ENCODE measurements at places on chromosomes 11 and 22. TPM values are rescaled to one million over a fixed set of nuclear protein-coding genes. Genes with fewer than 3 reads are reported as not detected.

DNA sequence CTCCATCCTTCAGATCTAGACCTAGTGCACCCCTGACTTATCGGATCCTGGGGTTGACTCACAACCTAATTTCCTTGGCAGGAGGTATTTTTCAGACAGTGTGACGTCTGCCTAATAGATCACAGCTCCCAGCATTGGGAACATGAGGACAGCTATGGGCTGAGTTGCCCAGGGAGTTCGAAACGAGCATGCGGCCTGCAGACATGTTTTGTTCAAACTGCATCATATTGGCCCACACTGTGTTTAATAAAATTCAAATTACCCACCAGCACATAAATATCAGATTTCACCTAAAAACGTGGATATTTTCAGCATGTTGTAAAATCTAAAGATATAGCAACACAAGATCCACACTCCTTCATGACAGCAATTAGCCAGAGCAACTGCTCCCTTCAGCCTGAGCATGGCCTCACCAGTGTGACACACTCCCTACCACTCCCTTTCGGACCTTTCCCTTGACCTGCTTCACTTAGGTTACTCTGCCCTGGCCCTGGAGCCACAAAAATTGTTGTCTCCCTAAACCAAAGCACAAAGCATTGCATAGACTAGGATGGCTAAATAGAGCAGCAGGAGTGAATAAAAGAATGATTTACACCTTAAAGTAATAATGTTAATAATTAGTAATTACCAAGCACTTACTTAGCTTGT lies 53.6 kb upstream of the USP47 start:
- DNase-seq = no peak

DNA sequence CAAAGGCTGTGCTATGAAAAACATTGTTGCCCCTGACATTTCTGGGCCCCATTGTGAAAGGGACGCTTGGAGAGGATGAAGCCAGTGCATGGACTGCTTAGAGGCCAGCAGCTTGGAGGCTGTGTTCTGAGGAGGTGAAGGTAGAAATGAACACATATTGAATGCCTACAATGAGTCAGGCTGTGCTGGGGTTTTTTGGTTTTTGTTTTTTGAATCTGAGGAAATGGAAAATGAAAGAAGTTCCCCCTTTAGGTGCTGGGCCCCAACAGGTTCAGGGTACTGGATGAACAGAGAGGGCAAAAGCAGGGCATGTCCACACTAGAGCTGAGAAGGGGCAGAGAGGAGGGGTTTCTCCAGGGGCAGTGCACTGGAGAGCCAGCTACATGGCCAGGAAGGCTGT lies 166.1 kb upstream of the API5 start:
- no peak for DNase-seq

TTC36 gene
- polyA plus RNA-seq = 1.6 TPM

DNA sequence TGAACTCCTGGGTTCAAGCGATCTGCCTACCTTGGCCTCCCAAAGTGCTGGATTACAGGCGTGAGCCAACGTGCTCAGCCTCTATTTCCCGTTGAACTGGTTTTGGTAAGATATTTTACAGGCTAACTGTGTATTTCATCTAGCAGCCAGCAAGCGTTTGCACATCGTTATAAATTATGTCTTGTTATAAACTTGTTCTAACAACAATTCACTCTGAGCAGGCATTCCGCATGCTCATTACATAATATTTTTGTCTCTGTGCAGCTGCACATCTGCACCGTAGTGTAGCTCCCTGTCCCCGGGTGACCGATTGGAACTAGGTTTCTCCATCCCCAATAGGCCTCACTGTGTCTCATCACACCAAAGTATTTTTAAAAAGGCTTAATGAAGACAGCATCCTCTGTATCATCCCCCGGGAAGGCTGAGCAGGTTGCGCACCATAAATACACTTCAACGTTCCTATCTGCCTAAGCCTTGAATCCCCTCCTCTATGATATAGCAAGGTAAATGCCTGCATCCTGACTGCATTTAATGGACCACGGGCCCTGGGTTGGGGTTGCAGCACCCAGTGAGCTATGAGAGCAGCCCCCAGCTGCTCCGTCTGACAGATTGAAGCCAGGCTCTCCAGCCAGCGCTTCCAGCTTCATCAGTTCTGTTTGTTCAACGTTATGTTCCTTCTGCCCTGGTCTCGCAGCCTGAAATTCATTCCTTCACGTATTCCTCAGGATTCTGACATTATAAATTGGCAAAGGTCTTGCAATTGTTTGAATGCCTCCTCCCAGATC lies 47.7 kb downstream of the TST start:
- no peak for DNase-seq

MPZL3 gene
- 6.8 TPM for polyA plus RNA-seq

DNA sequence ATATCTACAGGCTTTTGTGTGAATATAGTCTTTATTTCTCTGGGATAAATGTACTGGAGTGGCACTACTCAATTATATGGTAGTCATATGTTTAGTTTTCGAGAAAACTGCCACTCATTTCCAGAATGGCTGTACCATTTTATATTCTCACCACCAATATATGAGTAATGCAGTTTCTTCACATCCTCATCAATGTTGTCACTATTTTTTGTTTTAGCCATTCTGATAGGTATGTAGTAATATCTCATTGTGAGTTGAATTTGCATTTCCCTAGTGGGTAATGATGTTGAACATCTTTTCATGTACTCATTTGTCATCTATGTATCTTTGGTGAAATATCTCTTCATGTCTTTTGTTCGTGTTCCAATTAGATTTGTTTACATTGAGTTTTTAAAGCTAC lies 18.0 kb downstream of the ACRV1 start:
- no peak for DNase-seq

DNA sequence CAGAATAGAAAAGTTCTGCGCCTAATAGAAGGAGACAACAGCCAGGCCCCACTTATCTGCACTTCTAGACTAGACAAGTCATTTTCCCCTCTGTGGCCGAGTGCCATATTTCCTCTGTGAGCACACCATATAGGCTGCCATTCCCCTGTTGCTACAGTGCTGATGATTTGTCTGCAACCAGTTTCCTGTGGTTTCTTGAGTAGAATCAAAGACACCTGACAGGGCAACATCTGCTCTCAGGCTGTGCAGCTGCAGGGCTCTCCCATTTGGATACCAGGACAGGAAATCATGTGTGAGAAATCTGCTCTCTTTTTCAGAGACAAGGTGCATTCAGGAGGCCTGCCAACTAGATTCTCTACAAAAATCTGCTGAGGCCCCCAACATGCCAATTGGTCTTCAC lies 879.3 kb downstream of the DLG2 start:
- DNase-seq = no peak
